ENCODE measurements at places on chromosomes 3 and 15.

DNA sequence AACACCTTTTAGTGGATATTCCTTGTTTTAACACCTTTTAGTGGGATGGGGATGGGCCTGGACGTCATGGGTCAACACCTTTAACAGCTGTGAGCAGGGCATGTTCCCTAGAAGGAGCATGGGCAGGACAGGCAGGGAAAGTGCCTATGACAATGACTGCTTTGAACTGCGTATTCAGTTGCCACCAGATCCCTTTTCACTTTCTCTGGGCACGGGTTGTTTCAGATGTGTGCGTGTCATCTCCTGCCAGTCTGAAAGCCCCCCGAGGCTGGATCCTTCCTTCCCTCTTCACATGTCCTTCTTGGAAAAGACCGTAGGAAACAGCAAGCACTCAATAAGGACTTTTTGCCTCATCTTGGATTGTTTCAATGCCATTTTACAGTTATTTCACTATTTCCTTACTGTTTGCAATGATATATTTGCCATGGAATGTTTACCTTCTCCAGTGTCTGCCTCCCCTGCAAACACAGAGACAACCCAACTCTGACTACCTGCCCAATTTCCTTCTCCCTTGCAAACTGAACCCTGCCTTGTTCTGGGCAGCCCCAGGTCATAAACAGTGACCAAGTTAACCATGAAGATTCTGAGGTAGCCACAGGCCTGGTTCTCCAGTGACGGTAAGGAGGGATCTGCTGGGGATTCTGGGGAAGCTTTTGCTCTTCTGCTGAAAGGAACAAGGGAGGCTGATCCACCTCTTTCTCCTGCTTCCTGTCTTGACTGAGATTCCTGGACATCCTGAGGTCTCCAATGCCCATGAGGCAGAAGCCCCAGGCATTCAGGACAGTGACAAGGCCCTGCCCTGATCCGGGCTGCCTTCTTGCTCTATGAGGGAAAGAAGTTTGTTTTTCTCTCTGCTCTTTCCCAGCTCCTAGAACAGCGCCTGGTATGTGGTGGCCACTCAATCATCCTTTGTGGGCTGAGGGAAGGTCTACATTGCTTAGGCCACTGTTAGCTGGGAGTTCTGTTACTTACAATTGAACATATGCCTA is 51.8 kb downstream of the NOX5 start:
- no peak for DNase-seq

GRCh38 chr3:72245183-72245811 is 460.3 kb upstream of the PROK2 start:
- DNase-seq, result no peak

DNA sequence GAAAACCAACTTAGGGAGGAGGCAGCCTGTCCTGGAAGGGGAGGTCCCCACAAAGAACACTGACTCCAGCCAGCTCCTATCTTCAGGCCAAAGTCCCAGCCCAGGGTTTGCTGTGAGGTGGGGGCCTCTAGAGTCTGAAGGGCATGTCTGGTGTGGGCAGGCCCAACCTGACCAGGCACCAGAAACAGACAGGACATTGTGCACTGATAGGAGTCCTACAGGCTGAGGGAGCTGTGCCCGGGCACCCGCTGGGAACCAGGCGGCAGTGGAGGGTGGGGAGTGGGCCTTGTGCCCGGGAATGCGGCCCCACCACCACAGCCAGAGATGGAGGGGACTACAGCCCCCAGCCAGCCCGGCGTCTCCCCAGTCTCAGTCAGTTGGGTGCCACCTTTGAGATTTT is 161.4 kb downstream of the WNT7A start:
- no peak for DNase-seq

DNA sequence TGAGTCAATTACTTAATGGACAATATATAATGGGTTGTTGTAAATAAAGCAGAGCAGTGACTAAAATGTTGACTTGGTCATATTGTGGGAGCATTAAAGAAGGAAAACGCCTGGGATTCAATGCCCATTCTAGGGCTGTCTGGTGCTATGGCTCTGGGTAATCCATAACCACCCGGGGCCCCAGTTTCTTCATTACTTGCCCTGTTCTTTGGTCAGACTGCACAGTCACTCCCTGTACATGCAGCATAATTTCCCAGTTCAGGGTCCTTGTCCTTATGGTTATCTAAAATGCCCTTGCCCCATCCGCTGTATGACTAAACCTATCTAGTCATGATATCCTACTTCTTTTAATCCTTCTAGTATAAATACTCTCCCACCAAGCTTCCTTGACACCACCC is 27.5 kb upstream of the DENND4A start:
- no peak for DNase-seq

DNA sequence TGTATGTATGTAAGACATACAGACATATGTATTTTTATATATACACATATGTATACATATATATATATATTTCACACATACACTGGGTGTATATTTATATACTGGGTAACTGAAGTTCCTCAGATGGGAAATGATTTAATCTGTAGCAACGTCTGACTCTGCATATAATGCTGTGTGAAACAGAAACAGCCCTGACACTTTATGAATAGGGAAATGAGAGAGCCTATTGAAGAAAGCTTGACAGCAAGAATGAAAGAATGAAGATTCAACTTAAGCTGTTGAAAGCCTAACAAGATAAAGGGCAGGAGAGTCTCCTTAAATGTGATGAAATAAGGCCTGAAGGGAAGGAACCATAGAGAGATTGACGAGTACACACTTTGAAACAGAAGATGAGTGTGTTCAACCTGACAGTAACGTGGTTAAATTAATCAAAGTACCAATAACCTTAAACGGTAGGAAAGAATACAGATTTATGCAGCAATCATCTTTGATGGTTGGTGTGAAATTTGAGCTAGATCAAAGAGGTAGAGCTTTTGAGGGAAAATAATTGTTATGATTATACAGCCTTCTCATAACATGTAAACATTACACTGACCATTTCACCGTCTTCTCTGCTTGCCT is 169.9 kb downstream of the MECOM start:
- DNase-seq, result no peak

- DNase-seq, result peak; percentile 83
These were observed 2.9 kb upstream of the TMEM266 start for GRCh38 chr15:76056931-76057330.

- DNase-seq, result no peak
These were observed 6.3 kb downstream of the TSEN2 start for GRCh38 chr3:12490547-12490946.

DNA sequence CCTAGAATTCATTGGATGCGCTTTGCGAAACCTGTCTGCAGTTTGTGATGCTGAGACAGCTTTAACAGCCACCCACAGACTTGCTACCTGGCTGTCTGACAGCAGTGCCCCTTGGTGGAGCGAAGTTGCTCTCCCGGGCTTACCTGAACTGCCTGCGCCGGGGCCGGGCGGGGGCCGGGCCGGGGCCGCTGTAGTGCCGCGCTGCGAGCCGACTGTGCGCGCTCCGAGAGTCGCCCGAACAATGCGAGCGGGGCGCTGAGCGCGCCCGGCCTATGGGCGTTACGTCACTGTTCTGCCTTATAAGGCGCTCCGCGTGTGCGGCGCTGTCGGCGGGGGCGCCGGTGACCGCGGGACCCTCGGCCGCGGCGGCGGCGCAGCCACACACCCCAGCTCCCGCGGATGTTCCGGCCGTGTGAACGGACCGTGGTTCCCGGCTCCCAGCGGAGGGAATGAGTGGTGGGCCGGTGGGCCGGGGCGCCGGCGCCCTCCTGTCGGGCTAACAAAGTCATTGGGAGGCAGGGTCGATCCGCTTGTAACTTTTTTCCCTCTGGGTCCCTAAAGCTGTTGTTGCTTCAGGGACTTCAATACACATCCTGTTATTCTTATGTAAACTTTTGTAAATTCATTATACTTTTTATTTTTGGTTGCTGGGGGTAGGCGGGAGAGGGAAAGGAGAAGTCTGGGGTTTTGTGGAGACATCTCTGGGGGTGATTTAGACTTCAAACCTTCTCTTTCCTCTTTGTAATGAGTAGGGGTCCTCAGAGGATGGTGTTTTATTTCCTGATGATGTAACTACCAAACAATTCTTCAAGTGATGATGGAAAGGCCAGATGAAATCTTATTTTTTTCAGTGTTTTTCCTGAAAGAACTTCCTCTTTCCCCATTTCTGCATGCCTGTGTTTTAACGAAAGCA is 58.5 kb downstream of the CMSS1 start:
- DNase-seq, result peak; percentile 69

DNA sequence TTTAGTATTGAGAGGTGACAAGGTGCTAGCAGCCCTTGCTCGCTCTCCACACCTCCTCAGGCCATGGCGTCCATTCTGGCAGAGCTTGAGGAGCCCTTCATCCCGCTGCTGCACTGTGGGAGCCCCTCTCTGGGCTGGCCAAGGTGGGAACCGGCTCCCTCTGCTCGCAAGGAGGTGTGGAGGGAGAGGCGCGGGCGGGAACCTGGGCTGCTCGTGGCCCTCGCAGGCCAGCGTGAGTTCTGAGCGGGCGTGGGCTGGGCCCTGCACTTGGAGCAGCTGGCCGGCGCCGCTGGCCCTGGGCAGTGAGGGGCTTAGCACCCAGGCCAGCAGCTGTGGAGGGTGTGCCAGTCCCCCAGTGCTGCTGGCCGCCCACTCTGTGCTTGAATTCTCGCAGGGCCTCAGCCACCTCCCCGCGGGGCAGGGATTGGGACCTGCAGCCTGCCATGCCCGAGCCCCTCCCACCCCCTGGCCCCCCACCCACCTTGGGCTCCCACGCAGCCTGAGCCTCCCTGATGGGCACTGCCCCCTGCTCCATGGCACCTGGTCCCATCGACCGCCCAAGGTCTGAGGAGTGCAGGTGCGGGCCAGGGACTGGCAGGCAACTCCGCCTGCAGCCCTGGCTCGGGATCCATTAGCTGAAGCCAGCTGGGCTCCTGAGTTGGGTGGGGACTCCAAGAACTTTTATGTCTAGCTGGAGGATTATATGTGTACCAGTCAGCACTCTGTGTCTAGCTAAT is 785.2 kb downstream of the DIPK2A start:
- DNase-seq, result no peak

DNA sequence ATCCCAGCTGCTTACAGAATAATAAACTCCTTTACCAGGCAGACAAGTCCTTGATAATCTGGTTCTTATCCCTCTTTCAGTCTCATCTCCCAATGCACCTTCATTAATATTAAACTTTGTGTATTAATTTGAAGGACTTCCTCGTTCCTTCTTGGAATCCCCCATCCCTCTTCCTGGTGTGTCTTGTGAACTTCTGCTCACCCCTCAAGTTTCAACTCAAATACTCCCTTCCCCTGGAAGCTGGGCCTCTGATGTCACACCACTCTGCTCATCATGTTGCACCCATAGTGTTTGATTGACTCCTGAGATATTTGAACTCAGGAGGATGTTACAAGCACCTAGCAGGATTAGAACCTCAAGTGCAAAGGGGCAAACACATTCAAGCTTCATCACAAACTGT is 3.3 kb upstream of the STT3B start:
- no peak for DNase-seq

DNA sequence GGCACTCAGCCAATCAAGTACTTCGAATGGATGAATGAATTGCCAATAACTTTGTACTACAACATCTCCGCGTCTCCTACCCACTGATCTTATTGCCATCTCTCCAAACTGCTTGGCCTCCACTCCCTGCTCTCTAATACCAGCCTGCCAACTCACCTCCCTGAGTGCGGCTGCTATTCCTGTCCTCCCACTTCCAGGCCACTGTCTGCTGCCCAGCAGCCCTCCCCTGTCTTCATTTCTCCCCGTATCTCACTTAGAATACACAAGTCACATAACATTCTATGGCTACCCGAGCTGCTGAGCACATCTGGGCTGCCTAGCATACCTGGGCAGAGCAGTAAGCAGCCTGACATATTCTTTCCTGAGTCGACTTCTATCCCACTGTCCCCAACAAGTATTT is 149.9 kb upstream of the LRTM1 start:
- DNase-seq, result no peak

GRCh38 chr3:64049136-64049535 is 25.8 kb upstream of the PSMD6 start:
- no peak for DNase-seq

GRCh38 chr3:162632672-162633071 is 1136.1 kb downstream of the OTOL1 start:
- DNase-seq, result no peak

DNA sequence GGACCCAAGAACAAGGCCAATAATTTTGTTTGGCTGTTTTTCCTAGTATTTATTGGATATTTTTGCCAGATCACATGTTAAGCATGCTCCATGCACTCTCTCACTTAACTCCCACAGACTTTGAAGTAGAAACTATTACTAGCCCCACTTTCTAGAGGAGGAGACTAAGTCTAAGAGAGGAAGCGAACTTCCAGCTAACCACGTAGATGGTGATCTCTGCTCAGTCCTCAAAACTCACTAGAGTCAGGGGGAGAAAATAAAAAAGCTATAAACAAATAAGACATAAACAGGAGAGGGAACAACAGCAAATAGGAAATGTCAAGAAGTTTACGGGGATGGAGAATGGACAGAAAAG is 481.0 kb upstream of the PROK2 start:
- no peak for DNase-seq

DNA sequence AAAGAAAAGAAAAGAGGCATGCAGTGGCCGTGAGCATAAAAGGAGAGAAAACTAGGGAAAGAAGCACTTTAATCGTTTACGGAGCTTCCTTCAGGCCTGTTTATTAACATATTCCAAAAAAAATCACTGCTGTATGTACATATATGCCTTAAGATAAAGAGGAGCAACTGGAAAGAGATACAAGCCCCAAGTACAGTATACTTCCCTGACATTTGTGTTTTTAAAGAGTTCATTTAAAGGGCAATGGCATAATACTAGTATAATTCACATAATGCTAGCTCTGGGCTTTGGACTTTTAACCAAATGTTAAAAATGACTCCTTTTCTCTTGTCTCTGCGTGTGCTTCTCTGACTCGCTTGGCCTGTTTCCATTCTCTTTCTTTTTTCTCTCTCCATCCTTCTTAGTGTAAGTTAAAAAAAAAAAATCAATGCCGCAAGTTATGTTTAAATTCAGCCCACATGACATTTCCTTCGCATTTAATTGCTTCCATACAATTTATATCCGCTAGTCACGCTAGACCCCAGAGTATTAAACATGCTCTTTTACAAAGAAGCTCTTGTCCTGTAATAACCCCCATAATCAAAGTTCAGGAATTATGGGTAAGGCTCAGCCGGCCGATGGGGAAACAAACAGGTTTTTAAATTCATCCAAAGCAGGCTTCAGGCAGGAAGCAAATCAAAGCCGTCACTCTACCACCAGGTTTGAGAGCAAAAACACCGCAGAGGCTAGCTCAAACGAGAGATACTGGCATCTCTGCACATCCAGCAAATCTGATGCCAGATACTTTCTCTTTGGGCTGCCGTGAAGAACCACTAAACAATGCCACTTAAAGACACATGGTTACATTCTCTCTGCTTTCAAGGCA is 19.4 kb downstream of the WWTR1 start:
- DNase-seq, result no peak

GRCh38 chr3:150472421-150472820 is 64.3 kb downstream of the TSC22D2 start:
- no peak for DNase-seq

- peak; percentile 18 for DNase-seq
These were observed 321.8 kb downstream of the FEZF2 start for GRCh38 chr3:62051506-62051905.

- DNase-seq, result no peak
These were observed 215.6 kb downstream of the RPLP1 start for GRCh38 chr15:69668039-69668705.

GRCh38 chr15:67062369-67062985 is 2.9 kb upstream of the SMAD3 start:
- DNase-seq, result no peak

GRCh38 chr15:53513431-53513830 is 246.0 kb downstream of the WDR72 start:
- no peak for DNase-seq
